Activated CD4-positive, alpha-beta T cell treated with anti-CD3 and anti-CD28 coated beads for 36 hours (primary cell): ENCODE measurements at places on chromosomes 12 and 14.

GRCh38 chr12:31005256-31005943, 68.3 kb upstream of the DDX11 start:
- no peaks in the 10 kb centered on the region for H3K4me1 ChIP-seq
- H3K4me3 ChIP-seq, result no peak overlapping the region
- H3K27me3 ChIP-seq, result no peaks in the 10 kb centered on the region
- no peak for DNase-seq

DNA sequence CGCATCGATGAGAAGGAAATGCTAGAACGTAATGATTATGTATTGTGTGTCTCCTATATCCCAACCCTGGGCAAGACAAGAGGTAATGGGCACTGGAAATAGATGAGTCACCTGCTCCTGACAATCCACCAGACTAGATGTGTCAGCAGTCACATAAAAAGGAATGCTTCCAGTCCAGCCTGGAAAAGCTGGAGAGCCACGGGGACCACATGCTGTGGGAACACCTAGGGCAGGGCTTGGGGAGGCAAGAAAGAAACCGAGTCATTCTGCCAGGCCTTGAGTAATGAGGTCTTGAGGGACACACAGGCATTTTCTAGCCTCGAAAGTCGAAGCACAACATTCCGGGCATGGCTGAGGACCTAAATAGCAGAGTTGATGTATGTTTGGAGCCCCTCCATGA, 716.7 kb upstream of the TMEM132C start:
- H3K4me3 ChIP-seq, result no peak overlapping the region
- no peaks in the 10 kb centered on the region for H3K4me1 ChIP-seq
- no peak for DNase-seq
- no peak overlapping the region for H3K27ac ChIP-seq
- no peaks in the 10 kb centered on the region for H3K36me3 ChIP-seq
- H3K27me3 ChIP-seq, result no peaks in the 10 kb centered on the region

DNA sequence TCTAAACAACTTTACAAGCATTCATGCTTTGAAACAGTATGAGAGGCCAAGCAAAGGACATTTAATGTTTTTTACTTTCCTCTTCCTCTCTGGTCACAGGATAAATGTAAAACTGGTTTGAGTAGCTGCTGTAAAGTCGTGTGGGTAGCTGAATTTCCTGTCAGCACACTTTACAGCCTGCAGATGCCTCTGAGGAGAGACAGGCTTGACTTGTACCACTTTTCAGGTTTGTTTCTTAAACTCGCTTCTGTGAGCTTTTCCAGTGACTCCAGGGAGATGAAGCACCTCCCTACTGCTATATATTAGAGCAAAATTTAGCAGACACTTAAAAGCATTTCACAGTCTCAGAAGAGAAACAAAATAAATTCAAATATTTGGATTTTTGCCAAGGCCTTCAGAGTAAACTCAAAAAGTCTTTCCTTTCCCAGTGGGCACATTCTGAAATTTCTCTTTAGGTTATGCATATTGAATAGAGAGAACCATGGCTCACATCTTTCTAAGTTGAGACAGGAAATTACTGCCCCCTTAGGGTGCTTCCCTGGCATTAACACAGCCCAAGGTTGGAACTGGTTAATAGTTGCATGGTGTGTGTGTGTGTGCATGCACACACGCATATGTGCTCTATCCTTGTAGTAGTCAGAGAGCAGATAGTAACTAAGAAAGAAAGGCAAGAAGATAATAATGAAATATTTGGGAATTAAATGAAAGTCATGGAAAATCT, 557.3 kb upstream of the MIS18BP1 start:
- H3K27ac ChIP-seq, result no peak overlapping the region
- DNase-seq, result no peak
- no peaks in the 10 kb centered on the region for H3K27me3 ChIP-seq
- H3K4me1 ChIP-seq, result no peaks in the 10 kb centered on the region
- no peak overlapping the region for H3K4me3 ChIP-seq
- H3K36me3 ChIP-seq, result no peaks in the 10 kb centered on the region

- H3K27me3 ChIP-seq, result no peaks in the 10 kb centered on the region
- H3K27ac ChIP-seq, result no peak overlapping the region
- H3K36me3 ChIP-seq, result no peaks in the 10 kb centered on the region
- no peaks in the 10 kb centered on the region for H3K4me1 ChIP-seq
- no peak overlapping the region for H3K4me3 ChIP-seq
Observed at GRCh38 chr14:40318211-40318719, 886.0 kb upstream of the FBXO33 start.

DNA sequence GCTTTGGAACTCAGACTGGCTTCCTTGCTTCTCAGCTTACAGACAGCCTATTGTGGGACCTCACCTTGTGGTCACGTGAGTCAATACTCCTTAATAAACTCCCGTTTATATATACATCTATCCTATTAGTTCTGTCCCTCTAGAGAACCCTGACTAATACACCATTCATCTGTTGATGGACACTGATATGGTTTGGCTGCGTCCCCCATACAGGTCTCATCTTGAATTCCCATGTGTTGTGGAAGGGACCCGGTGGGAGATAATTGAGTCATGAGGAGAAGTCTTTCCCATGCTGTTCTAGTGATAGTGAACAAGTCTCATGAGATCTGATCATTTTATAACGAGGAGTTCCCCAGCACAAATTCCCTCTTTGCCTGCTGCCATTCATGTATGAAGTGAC, 57.0 kb downstream of the OTOGL start:
- H3K4me1 ChIP-seq, result no peaks in the 10 kb centered on the region
- peaks cover 4% of the 10 kb centered on the region for H3K27me3 ChIP-seq
- H3K36me3 ChIP-seq, result no peaks in the 10 kb centered on the region
- no peak overlapping the region for H3K27ac ChIP-seq
- no peak for DNase-seq

DNA sequence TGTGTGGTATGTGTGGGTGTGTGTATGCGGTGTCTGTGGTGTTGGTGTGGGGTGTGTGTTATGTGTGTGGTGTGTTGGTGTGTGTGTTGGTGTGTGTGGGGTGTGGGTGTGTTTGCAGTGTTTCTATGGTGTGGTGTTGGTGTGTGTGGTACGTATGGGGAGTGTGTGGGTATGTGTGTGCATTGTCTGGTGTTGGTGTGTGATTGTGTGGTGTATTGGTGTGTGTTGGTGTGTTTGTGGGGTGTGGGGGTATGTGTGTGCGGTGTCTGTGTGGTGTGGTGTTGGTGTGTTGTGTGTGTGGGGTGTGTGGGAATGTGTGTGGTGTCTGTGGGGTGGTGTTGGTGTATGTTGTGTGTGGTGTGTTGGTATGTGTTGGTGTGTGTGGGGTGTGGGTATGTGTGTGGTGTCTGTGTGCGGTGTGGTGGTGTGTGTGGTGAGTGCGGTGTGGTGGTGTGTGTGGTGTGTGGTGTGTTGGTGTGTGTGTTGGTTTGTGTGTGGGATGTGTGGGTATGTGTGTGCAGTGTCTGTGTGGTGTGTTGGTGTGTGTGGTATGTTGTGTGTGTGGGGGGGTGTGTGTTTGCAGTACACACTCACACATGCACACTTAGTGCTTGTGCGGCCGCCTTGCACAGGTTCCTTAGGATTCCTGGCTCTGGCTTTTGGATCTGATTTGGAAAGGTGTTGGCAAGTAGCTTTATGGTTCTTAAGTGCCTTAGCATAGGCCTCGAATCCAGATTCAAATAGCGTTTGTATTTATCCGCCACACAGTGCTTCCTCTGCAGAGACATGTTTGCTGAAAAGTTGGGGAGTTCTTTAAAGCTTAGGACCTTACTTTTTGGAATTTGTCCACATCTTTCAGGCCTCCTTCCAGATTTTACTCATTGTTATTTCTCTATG, 16.4 kb downstream of the MLXIP start:
- H3K4me3 ChIP-seq, result no peak overlapping the region
- H3K27me3 ChIP-seq, result no peaks in the 10 kb centered on the region
- H3K27ac ChIP-seq, result no peak overlapping the region
- DNase-seq, result no peak
- H3K4me1 ChIP-seq, result peaks cover 56% of the 10 kb centered on the region
- H3K36me3 ChIP-seq, result peaks cover 4% of the 10 kb centered on the region

- peaks cover 23% of the 10 kb centered on the region for H3K36me3 ChIP-seq
- H3K4me3 ChIP-seq, result no peak overlapping the region
- DNase-seq, result no peak
- H3K27me3 ChIP-seq, result no peaks in the 10 kb centered on the region
Observed at GRCh38 chr12:57395121-57395520, 35.7 kb downstream of the R3HDM2 start.

- H3K4me3 ChIP-seq, result no peak overlapping the region
- no peak for DNase-seq
- no peaks in the 10 kb centered on the region for H3K27me3 ChIP-seq
- no peak overlapping the region for H3K27ac ChIP-seq
Observed at GRCh38 chr12:24500831-24501230, 448.1 kb downstream of the BCAT1 start.

- H3K27ac ChIP-seq, result no peak overlapping the region
- peaks cover 43% of the 10 kb centered on the region for H3K4me1 ChIP-seq
- peaks cover 9% of the 10 kb centered on the region for H3K36me3 ChIP-seq
- DNase-seq, result no peak
- H3K4me3 ChIP-seq, result no peak overlapping the region
- no peaks in the 10 kb centered on the region for H3K27me3 ChIP-seq
Observed at GRCh38 chr12:52042706-52043385, 8.4 kb upstream of the NR4A1 start.

DNA sequence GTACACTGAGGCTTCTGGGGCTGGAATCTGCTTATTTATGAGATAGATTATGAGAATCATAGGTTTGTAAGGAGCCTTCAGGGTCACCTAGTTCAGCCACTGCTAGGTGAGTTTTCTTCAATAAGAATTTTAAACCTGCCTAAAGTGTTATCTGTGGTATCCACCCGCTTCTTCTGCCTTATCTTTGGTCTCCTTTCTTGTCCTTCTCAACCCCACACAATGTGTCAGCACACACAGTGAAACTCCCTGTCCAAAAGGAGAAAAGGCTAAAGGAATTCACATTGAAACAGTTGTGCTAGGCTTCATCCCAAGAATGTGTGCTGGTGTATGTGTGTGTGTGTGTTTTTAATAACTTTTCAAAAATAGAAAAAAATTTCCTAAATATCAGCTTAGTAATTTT, 259.3 kb upstream of the BTG1 start:
- peak overlapping the region; percentile 73 for H3K4me3 ChIP-seq
- H3K27ac ChIP-seq, result peak overlapping the region; percentile 90
- H3K27me3 ChIP-seq, result no peaks in the 10 kb centered on the region
- DNase-seq, result no peak
- peaks cover 18% of the 10 kb centered on the region for H3K36me3 ChIP-seq

DNA sequence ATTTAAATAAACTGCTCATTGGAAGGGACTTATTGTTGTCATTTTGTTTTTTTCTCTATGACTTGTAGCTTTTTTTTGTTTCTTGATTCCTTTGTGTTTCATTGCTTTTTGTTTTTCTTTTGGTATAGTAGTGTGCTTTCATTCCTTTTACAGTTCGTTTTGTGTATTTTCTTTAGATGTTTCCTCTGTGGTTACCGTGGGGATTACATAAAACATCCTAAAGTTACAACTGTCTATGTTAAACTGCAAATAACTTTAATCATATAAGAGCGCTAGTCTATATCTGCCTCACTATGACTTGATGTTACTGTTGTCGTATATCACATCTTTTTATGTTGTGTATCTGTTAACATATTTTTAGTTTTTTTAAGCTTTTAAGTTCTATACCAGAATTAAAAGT, 86.9 kb downstream of the ATF7IP start:
- H3K4me1 ChIP-seq, result peaks cover 56% of the 10 kb centered on the region
- H3K27ac ChIP-seq, result peak overlapping the region; percentile 56
- H3K27me3 ChIP-seq, result no peaks in the 10 kb centered on the region
- no peak overlapping the region for H3K4me3 ChIP-seq
- peaks cover 83% of the 10 kb centered on the region for H3K36me3 ChIP-seq

DNA sequence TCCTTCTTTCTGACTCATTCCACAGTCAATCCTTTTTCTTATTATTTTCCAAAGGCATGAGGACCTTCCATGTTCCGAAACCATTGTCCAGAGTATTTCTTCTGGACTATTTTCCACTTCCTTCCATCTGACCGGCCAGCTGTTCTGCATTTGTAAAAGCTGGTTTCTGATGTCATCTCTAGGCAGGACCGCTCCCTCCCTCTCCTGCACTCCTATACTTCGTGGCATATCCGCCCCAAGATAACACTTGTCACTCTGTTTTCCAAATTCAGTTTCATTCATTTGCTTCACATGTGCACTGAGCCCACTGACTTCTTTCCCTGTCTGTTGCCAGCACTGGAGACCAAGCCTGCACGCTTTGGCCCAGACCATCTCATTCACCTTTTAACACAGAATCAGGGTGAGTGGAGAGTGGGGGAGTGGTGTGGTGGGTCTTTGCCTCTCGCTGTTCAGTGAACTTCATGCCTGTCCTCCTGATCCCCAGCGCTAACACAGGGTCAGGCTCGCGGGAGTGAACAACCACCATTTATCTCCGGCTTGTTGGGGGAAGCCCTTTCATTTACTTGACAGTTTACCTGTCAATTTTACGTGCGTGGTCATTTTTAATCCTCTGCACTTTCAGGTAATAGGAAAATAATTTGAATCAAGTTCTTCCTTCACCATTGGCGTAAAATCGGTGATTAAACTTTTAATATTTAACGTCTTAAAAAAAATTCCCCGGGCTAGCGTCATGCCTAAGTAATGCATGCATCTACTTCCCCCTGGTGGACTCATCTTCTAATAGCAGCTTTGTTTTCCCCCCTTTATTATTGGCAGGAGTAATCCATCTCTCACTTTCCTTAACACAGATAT, 52.5 kb downstream of the C12orf75 start:
- no peaks in the 10 kb centered on the region for H3K4me1 ChIP-seq
- no peaks in the 10 kb centered on the region for H3K27me3 ChIP-seq
- DNase-seq, result peak; percentile 12
- no peak overlapping the region for H3K27ac ChIP-seq
